ENCODE measurements at places on chromosomes 13 and 19.

DNA sequence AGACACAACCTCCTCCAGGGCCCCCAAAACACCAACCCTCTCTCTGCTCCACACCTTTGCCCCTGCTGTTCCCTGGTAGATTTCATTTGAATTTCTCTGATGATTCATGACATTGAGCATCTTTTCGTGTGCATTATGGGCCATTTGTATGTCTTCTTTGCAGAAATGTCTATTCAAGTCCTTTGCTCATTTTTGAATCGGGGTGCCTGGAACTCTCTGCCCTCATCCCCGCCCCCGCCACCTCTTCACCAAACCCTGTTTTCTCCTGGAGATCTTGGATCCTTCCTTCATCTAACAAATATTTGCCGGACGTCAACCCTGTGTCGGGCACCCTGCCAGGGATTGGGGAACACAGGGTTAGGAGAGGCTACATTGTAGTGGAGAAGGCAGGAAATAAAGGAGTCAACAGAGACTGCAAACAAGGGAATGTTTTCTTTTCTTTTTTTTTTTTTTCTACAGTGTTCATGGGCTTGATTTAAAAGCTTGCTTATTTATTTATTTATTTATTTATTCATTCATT is 25.5 kb upstream of the SLC1A5 start:
- no peak for DNase-seq

DNA sequence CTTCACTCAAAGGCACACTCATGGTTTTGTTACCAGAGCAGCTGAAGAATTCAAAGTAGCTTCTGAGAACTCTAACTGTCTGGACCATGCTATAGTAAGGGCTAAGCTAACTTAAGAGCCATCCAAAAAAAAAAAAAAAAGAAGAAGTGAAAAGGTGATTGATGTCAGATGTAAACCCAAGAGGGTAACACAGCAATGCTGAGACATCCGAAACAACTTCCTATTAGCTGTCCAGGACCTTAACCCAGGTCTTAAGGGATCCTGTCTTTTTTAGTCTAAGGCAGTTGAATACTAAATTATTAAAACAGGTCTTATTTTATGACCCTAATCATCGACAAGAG is 11.2 kb upstream of the RAB20 start:
- no peak for DNase-seq

- no peak for DNase-seq
These were observed 327.8 kb downstream of the SUCLA2 start for GRCh38 chr13:47673009-47673850.

DNA sequence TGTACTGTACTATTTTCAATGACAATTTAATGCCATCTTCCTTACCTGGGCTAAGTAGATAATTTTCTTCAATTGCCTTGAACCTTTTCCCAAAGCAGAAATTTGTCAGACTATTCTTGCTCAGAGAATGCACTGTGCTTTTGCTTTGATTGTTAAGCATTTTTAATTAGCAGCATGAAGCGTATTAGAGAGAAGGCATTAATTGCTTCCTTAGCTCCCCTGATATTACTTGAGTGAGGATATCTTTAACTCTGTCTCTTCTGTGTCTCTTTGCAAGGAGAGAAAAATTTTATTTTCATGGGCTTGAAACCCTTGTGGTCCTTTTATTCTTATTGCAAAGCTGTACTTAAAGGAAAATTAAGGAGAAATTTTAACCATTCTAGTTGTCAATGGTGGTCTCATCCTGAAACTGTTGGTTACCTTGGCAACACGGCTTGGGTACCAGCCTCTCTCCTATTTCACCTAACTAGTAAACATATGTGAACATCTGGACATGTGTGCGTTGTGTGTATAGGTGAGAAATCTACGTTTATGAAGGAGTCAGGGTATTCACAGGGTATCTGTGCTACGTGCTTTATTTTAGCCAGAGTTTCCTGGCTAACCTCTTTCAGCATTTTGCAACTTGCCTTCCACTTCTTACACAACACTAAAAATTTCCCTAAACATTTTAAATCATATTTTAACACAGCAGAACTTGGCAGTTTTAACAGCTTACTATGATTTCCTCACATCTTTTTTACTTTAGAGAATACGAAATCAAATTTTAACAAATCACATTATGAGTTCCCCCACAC is 225.5 kb downstream of the KLF5 start:
- DNase-seq: no peak

All from activated CD4-positive, alpha-beta memory T cell treated with anti-CD3 and anti-CD28 coated beads, Interleukin-2, amount 10 ng/mL, durations not matched to agents 7 days and 5 days (primary cell).